ENCODE measurements at places on chromosomes 2 and 18.
A peak's percentile ranks its signal among the peaks of the same experiment; 100 is the strongest.

GRCh38 chr2:233369897-233370685 is 15.8 kb downstream of the DGKD start:
- DNase-seq: no peak

GRCh38 chr2:136638193-136638592 is 127.2 kb upstream of the THSD7B start:
- no peak for DNase-seq

- DNase-seq: no peak
Measured at GRCh38 chr2:160651416-160652200, 158.0 kb upstream of the RBMS1 start.

DNA sequence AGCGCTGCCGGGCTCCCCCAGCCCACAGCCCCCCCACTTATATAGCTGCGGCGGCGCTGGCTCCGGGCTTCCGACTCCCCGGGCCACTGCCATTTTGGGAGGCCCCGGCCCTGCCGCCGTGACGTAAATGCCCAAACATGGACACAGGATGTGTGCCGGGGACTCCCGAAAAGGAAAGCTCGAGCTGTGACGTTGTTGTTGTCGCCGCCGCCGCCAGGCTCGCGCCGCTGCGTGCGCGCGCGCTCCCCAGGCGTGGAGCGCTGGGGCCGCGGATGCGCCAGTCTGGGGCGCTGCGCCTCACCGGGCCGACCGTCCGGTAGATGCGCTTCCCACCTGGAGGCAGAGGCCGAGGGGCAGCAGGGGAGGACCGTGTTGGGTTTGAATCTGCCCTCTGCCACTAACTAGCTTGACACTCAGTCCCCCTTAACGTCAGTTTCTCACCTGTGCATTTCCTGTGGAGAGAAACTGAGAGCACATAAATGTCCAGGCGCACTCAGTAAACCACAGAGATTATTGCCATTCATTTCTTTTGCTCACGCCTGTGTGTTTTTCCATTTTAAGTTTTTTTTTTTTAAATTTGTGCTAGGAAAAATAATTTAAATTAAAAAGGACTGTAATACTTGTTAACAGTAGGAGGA is at the start of gene EGR4:
Gene EGR4, minus strand, starts transcription at position 15 of the 638 bp plus-strand sequence. CDS start 231 bp downstream, outside the sequence.
- peak; percentile 90 for DNase-seq

GRCh38 chr2:225100856-225101294 is 58.6 kb upstream of the DOCK10 start:
- no peak for DNase-seq

DNA sequence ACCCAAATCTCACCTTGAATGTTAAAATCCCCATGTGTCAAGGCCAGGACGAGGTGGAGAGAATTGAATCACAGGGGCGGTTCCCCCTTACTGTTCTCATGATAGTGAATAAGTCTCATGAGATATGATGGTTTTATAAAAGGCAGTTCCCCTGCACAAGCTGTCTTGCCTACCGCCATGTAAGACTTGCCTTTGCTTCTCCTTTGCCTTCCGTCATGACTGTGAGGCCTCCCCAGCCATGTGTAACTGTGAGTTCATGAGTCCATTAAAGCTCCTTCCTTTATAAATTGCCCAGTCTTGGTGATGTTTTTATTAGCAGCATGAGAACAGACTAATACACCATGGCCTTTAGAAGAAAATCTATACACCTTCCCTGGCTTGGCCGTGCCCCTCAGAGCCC is 7.4 kb upstream of the MBP start:
- DNase-seq: no peak
